ENCODE measurements at places on chromosomes 12 and 14. TPM values are rescaled to one million over a fixed set of nuclear protein-coding genes. Genes with fewer than 3 reads are reported as not detected.
A peak's percentile ranks its signal among the peaks of the same experiment; 100 is the strongest.

DNA sequence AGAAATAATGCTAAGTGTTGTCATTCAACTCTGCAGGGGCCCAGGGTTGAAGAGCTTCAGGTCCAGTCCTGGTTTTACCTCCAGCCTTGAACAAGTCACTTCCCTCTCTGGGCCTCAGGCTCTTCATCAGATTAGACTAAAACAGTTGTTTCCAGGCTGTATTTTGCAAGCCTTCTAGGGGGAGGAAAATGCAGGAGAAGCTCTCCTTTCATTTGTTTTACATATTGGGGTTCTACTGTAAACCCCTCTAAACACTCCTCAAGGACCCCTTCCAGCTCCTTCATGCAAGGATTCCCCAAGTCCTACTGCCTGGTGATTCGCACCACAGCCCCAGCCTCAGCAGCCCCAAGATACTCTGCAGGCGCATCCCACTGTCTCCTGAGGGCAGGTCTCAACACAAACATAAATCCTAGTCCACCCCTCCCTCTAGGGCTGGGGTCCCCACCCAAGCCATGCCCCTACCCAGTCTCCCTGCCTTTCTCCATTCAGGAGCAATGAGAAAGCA, 2.7 kb downstream of the SDR9C7 start:
- H3K27me3 ChIP-seq = no peaks in the 10 kb centered on the region
- no peak overlapping the region for H3K4me3 ChIP-seq
- no peak for DNase-seq
- no peaks in the 10 kb centered on the region for H3K4me1 ChIP-seq
- H3K36me3 ChIP-seq = no peaks in the 10 kb centered on the region

DNA sequence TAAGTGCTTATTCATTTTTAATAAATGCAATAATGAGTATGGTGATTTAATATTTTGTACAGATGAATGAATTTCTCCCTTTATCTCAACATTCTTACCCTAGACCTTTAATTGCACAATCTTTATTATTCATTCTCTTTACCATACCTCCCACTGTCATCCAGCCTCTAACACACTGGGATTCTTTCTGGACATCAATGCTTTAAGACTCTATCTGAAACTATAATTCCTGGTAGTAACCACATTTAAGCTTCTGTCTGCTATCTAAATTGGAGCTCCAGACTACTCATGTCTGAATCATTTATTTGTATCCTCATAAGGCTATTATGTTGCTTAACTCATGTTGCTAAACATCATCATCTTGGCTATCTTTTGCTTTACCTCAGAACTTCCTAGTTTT, 270.2 kb downstream of the ALG10B start:
- no peak overlapping the region for H3K4me3 ChIP-seq
- no peak overlapping the region for H3K27ac ChIP-seq
- DNase-seq = no peak
- H3K27me3 ChIP-seq = no peaks in the 10 kb centered on the region

- no peaks in the 10 kb centered on the region for H3K4me1 ChIP-seq
- no peak overlapping the region for H3K4me3 ChIP-seq
- H3K36me3 ChIP-seq = no peaks in the 10 kb centered on the region
- H3K27me3 ChIP-seq = peaks cover 9% of the 10 kb centered on the region
- DNase-seq = no peak
- H3K27ac ChIP-seq = no peak overlapping the region
Measured at GRCh38 chr12:52555577-52555976, 2.6 kb upstream of the KRT71 start.

Gene NRIP2
- 6.6 TPM for total RNA-seq

GRCh38 chr14:87852107-87852506, 140.9 kb downstream of the GALC start:
- H3K36me3 ChIP-seq = no peaks in the 10 kb centered on the region
- DNase-seq = no peak
- no peak overlapping the region for H3K27ac ChIP-seq
- H3K4me3 ChIP-seq = no peak overlapping the region
- H3K27me3 ChIP-seq = no peaks in the 10 kb centered on the region

Gene POLE
- 45.7 TPM for total RNA-seq

DNA sequence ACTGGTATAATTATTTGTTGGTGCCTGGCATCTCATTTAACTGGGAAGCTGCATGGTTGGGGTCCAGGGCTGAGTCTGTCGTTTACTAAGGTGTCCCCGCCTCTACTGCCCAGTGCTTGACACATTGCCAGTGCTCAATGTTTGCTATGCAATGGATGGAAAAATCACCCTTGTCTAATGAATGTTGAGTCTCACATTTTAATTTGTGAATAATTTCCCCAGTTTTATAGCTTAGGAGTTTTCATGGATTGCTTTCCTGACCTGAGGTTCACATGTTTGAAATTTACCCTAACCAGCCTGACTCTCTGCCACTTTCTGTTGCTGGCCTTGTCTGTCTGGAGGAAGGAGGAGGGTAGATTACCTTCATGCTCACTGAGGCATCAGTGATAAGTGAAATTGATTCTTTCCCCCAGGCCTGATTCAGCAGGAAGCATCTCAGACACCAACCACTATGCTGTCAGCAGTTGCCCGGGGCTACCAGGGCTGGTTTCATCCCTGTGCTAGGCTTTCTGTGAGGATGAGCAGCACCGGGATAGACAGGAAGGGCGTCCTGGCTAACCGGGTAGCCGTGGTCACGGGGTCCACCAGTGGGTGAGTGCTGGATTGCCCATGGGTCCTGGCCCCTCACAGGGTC, 2.4 kb downstream of the DHRS2 start:
- no peaks in the 10 kb centered on the region for H3K27me3 ChIP-seq
- no peak overlapping the region for H3K27ac ChIP-seq
- H3K4me1 ChIP-seq = peaks cover 30% of the 10 kb centered on the region
- DNase-seq = no peak
- H3K36me3 ChIP-seq = no peaks in the 10 kb centered on the region
- H3K4me3 ChIP-seq = no peak overlapping the region

Gene WDR20
- 15.0 TPM for total RNA-seq

DNA sequence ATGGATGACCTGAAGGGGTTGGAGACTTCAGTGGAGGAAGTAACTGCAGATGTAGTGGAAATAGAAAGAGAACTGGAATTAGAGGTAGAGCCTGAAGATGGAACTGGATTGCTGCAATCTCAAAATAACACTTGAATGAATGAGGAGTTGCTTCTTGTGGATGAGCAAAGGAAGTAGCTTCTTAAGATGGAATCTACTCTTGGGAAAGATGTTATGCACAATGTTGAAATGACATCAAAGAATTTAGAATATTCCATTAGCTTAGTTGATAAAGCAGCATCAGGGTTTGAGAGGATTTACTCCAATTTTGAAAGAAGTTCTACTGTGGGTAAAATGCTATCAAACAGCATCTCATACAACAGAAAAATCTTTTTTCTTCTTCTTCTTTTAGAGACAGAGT, 186.4 kb upstream of the PRKD1 start:
- H3K4me3 ChIP-seq = no peak overlapping the region
- H3K4me1 ChIP-seq = no peaks in the 10 kb centered on the region
- H3K27me3 ChIP-seq = no peaks in the 10 kb centered on the region
- no peak for DNase-seq
- no peak overlapping the region for H3K27ac ChIP-seq
- no peaks in the 10 kb centered on the region for H3K36me3 ChIP-seq

Gene PTHLH
- total RNA-seq = 4.3 TPM

Gene ADCY4
- total RNA-seq = 66.0 TPM

DNA sequence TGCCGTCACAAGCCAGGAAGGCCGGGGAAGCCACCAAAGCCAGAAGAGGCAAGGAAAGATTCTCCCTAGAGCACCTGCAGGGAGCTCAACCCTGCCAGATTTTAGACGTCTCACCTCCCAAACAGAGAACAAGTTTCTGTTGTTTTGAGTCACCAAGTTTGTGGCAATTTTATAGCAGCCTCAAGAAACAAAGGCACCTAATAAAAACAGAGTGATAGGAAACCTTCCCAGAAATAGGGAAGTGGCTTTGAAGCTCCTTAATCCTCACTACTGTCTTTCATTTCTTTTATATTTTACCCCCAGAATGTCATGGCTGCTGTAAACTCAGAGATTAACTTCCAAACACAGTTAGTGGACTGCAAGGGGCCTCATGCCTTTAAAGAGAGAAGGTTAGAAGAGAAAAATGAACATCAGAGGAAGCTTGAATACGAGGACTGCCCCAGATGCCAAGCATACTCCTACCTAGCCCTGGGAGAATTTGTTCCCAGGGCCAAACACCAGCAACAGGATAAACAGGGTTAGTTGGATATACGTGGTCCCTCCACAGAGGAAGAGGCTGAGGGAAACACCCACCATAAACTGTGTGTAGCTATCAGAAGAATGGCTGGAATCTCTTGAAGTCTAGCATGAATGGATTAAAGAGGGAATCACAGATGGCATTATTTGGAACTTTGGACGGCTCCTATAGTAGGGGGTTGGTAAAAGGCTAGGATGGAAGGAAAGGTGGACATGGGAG, 148.3 kb downstream of the KCNA5 start:
- DNase-seq = no peak
- no peaks in the 10 kb centered on the region for H3K4me1 ChIP-seq
- H3K27me3 ChIP-seq = no peaks in the 10 kb centered on the region
- no peaks in the 10 kb centered on the region for H3K36me3 ChIP-seq
- H3K27ac ChIP-seq = no peak overlapping the region
- H3K4me3 ChIP-seq = no peak overlapping the region

GRCh38 chr12:466039-466438, 6.3 kb downstream of the B4GALNT3 start:
- DNase-seq = no peak
- no peaks in the 10 kb centered on the region for H3K36me3 ChIP-seq
- H3K4me3 ChIP-seq = no peak overlapping the region
- H3K27me3 ChIP-seq = peaks cover 3% of the 10 kb centered on the region
- no peak overlapping the region for H3K27ac ChIP-seq

DNA sequence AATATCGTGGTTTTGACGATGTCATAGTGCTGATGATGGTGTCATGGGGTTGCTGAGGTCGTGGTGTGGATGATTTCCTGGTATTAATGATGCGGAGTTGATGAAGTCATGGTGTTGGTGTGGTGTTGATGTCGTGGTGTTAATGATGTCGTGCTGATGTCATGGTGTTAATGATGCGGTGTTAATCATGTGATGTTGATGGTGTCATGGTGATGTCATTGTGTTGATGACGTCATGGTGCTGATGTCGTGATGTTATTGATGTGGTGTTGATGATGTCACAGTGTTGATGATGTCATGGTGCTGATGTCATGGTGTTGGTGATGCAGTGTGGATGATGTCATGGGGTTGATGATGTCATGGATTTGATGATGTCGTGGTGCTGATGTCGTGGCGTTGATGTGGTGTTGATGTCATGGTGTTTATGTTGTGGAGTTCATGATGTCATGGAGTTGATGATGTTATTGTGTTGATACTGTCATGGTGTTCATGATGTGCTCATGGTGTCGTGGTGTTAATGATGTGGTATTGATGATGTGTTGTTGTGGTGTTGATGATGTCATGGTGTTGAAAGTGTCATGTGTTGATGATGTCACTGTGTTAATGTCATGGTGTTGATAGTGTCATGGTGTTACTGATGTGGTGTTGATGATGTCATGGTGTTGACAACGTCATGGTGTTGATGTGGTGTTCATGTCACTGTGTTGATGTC, 48.5 kb upstream of the RIMBP2 start:
- DNase-seq = no peak
- H3K36me3 ChIP-seq = no peaks in the 10 kb centered on the region
- no peak overlapping the region for H3K27ac ChIP-seq
- H3K4me1 ChIP-seq = no peaks in the 10 kb centered on the region

DNA sequence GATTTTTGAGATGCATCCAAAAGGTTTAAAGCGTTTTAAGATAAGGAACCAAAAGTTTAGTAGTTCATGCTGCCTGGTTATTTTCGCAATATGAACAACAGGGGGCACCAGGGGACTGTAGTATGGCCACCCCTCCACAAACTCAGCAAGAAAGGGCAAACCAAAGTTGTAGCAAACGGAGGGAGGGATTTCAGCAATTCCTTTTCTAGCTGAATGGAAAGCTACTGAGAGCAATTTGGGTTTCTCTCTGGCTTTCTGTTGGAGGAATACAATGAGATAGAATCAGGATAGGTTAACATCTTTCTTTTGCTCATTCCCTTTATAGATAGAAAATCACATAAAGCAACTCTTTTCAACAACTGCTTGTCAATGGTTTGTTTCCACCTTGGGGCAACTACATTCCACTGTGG, 62.5 kb downstream of the DRAM1 start:
- no peaks in the 10 kb centered on the region for H3K36me3 ChIP-seq
- no peak overlapping the region for H3K4me3 ChIP-seq
- H3K4me1 ChIP-seq = no peaks in the 10 kb centered on the region
- no peaks in the 10 kb centered on the region for H3K27me3 ChIP-seq
- peak; percentile 23 for DNase-seq

Gene NEUROD4
- total RNA-seq = not detected

Gene GLIPR1
- total RNA-seq = 12.3 TPM

- no peaks in the 10 kb centered on the region for H3K4me1 ChIP-seq
- H3K27ac ChIP-seq = no peak overlapping the region
- H3K4me3 ChIP-seq = no peak overlapping the region
- H3K27me3 ChIP-seq = no peaks in the 10 kb centered on the region
Measured at GRCh38 chr12:57989838-57990237, 48.5 kb downstream of the ATP23 start.

DNA sequence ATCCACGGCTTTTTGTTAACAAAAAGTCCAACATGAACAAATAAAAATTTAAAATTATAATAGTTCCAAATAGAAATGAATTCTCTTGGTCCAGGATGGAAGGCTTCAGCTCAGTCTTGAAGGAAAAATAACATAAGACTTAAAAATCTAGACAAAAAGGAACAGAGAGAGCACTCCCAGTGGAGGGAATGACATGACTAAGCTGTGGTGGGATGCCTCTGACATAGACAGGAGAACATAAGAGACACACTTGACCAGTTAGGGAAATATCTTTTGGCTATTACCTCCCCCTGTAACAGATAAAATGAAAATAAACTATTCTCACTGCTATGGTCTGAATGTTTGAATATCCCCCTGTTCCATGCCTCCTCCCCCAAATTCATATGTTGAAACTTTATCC, 106.8 kb downstream of the BBS10 start:
- no peak overlapping the region for H3K27ac ChIP-seq
- H3K27me3 ChIP-seq = no peaks in the 10 kb centered on the region
- no peaks in the 10 kb centered on the region for H3K4me1 ChIP-seq
- DNase-seq = no peak
- no peaks in the 10 kb centered on the region for H3K36me3 ChIP-seq

Gene USP44
- total RNA-seq = 13.8 TPM

GRCh38 chr14:29955087-29955486, 27.4 kb upstream of the PRKD1 start:
- H3K27me3 ChIP-seq = no peaks in the 10 kb centered on the region
- H3K4me1 ChIP-seq = no peaks in the 10 kb centered on the region
- H3K4me3 ChIP-seq = no peak overlapping the region
- H3K27ac ChIP-seq = no peak overlapping the region
- DNase-seq = no peak

Gene FOXN4
- total RNA-seq = not detected

DNA sequence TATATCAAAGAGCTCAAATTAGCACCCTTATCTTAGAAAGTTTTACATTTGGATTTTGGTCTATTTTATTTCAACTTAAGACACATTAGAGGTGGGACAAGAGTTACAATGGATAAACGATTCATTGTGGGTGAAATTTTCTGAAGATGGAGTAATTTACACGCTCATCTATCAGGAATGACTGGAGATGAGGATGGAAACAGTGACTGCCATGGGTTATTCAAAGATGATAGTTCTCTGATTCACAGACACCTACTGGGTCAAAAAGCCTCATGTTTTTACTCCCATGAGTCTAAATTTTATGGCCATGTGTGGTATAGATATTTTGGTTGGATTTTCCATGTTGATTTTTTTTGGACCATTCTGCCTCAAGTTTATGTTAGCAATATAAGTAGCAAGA, 22.1 kb downstream of the SAMD4A start:
- H3K27me3 ChIP-seq = no peaks in the 10 kb centered on the region
- H3K36me3 ChIP-seq = no peaks in the 10 kb centered on the region
- no peak for DNase-seq

Measured in tibial nerve (tissue), 4 donors.